GM12892 (cell line): ENCODE measurements at places on chromosomes 4 and X.

- DNase-seq = no peak
Measured at GRCh38 chr4:56245547-56246232, 141.6 kb downstream of the AASDH start.

- DNase-seq = no peak
Measured at GRCh38 chrX:22135994-22136684, 104.0 kb downstream of the PHEX start.

GRCh38 chr4:2330091-2331042, 68.5 kb upstream of the MXD4 start:
- DNase-seq = no peak

DNA sequence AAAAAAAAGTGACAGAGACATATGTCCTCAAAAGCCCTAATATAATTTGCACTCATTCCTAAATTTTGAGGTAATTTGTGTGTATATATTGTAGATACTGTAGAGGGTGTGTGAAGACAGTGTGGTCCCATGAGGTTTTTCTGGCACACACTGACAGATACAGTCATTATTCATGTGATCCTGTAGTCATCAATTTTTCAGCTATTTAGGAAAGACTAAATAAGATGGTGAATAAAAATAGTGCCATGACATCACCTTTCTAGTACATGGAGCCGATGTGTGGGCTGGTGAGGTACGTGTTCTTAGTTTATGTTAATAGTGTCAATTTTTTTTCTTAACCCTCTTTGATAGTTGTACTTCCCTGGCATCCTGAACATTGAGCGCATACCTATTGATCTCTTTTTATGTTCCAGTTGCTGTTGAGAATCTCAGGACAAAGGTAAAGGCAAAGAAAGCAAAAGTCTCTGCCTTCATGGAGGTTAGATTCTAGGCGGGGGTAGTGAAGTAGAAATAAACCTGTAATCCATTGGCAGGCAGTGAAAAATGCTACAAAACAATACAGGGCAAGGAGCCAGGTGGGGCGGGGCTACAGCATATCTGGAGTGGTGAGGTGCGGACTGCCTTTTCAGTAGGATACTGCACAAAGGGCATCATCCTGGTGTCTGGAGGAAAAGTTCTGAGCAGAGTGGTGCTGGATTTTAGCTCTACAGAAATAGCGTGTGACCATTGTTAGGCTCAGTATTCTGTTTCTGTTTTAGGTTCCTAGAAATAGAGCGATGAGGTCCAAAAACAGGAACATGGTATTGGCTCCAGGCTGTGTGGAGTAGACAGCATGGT, 93.8 kb downstream of the ARHGAP10 start:
- no peak for DNase-seq

DNA sequence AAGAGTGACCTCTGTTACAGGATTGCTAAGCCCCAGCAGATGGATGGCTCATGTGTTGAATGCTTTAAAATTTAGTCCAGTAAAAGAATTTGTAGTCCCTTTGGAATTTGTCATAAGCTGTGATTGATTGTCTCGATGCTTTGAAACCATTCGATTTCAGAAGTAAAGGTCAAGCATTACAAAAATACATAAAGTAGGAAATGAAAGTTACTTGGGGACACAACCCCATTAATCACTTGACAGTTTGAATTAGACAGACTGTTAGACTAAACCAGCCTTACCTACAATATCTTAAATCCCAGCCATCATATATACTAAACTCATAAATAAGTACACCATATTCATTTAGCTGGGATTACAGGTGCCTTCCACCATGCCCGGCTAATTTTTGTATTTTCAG, 6.6 kb downstream of the REST start:
- DNase-seq = no peak

- DNase-seq = no peak
Measured at GRCh38 chr4:12852338-12853307, 631.5 kb downstream of the RAB28 start.

DNA sequence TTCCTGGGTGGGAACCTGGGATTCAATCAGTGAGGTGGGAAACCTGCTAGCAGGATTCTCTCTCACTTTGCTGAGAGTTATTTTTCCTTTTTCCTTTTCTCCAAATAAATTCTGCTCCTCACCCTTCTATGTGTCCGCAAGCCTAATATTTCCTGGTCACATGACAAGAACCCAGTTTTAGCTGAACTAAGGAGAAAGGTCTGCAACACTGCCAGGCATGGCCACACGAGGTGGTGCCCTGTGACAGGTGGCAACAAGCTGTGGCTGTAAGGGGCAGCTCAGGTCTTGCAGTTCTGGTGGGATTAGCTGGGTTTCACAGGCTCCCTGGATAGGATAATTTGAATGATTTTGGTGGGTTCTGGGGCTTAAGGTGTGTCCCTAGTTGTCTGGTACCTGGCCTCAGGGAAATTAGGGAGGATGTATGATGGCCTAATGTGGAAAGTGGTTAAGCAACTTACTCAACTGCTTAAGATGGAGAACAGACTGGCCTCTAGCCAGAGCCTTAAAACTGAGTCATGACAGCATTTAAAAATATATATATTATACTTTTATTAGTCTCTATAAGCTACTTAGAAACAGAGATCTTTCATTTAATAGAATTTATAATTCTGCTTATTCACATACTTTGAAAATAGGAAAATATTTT, 215.0 kb downstream of the IL15 start:
- no peak for DNase-seq

GRCh38 chr4:66852843-66853242, 692.5 kb downstream of the CENPC start:
- DNase-seq = no peak

DNA sequence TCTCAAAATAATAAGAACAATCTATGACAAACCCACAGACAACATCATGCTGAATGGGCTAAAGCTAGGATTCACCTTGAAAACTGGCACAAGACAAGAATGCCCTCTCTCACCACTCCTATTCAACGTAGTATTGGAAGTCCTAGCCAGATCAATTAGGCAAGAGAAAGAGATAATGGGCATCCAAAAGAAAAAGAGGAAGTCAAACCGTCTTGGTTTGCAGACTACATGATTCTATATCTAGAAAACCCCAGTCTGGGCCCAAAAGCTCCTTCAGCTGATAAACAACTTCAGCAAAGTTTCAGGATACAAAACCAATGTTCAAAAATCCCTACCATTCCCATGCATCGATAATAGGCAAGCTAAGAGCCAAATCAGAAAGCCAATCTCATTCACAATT, 59.0 kb downstream of the CHM start:
- no peak for DNase-seq

GRCh38 chr4:145148980-145149379, 31.4 kb downstream of the OTUD4 start:
- no peak for DNase-seq

- DNase-seq = no peak
Measured at GRCh38 chr4:73734530-73735001, 5.8 kb upstream of the CXCL8 start.
